NCI-H2029 (cell line): ENCODE measurements at places on chromosomes 3 and 15.

GRCh38 chr3:123287962-123288302 is 86.2 kb downstream of the SEC22A start:
- DNase-seq, result no peak

- DNase-seq, result no peak
Observed at GRCh38 chr3:27791956-27792355, 69.8 kb upstream of the EOMES start.

DNA sequence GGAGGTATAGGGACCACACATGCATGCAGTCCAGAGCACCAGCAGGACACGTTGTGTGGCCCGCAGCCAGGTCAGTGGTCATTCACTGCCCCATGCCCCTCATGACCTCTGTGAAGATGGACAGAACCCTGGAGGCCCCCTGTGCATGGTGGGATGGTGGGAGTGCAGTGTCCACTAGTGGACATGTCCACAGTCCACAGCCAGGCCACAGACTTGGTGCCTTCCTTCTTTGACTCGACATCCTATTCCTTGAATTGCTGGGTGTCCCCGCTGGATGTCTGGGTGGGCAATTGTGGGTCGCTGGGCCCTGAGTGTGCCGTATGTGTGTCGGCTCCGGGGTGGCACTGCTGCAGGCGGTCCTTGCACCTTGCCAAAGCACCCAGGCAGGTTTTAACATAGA is 35.7 kb downstream of the KLF15 start:
- DNase-seq, result no peak

DNA sequence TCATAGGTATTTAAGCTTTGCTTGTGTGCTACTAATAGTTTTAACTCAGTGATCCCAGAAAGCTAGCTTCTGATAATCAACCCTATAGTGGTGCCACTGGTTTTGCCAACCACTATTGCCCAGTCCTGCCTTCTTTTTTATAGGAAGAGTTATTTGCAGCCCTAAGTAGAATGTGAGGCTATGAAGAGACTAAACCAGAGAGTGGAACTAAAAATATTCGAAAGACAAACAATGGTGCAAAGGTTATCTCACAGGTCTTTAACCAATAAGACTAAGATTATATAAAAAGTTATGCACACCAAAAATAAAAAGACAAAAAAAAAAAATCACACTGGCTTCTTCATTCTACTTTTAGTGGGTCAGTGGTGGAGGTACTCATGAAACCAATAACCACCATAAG is 85.6 kb downstream of the NBEAL2 start:
- DNase-seq, result no peak

GRCh38 chr3:32372213-32372490 is 19.5 kb upstream of the CMTM7 start:
- DNase-seq, result no peak

GRCh38 chr3:33437556-33438283 is 2.5 kb downstream of the UBP1 start:
- peak; percentile 1 for DNase-seq

GRCh38 chr3:74920721-74921350 is 306.4 kb upstream of the CNTN3 start:
- no peak for DNase-seq

- DNase-seq, result no peak
Observed at GRCh38 chr15:68538311-68538710, 40.5 kb upstream of the CORO2B start.

GRCh38 chr3:168990134-168990533 is 673.4 kb downstream of the MECOM start:
- DNase-seq, result no peak

- DNase-seq, result no peak
Observed at GRCh38 chr3:134766290-134766689, 28.8 kb upstream of the EPHB1 start.

- no peak for DNase-seq
Observed at GRCh38 chr3:132006605-132007204, 28.1 kb downstream of the CPNE4 start.

GRCh38 chr3:32901005-32901932 is 50.2 kb upstream of the CCR4 start:
- no peak for DNase-seq

GRCh38 chr3:144585953-144586352 is 614.3 kb downstream of the DIPK2A start:
- no peak for DNase-seq

DNA sequence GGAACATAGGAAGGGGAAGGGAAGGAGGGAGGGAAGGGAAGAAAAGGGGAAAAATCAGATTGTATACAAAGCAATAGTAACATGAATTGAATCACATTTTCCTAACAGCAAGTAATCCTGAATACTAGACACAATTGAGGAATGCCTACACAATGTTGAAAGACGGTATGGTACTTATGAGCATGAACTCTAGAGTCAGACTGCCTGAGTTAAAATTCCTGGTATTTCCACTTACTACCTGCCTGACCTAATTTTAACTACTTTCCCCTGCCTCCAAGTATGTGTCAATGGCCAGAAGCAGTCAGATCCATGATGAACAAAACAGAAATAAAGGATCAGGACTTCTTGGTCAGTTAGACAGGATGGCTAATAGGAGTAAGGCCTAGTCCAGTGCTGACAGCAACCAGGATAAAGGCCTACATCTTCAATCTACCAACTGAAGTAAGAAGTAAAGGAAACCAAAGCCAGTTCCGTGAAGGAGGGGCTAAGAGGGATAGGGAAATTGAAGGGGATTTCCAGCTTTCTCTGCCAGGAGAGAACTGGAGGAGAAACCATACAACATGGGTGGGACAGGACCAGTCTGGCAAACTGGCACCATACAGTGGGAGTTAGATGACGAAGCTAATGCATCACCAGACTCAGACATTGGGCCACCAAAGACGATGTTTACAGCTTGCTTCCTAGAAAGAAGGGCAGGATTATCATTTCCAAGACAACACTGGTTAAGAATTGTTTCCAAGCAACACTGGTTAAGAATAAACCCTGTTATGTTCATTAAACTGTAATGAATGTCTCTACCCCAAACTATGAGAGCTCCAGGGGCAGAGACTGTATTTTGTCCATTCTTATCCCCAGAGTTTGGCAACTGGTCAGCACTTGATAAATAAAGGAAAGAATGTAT is 151.6 kb upstream of the UBE2E2 start:
- no peak for DNase-seq

GRCh38 chr3:189799366-189799765 is 168.2 kb downstream of the TP63 start:
- no peak for DNase-seq

- no peak for DNase-seq
Observed at GRCh38 chr3:23913873-23914743, 2.7 kb downstream of the NKIRAS1 start.

- peak; percentile 74 for DNase-seq
Observed at GRCh38 chr3:180277041-180277440, 240.3 kb upstream of the PEX5L start.

- no peak for DNase-seq
Observed at GRCh38 chr3:188788621-188789081, 383.1 kb upstream of the TPRG1 start.

- no peak for DNase-seq
Observed at GRCh38 chr3:13850161-13850945, 29.5 kb downstream of the WNT7A start.

DNA sequence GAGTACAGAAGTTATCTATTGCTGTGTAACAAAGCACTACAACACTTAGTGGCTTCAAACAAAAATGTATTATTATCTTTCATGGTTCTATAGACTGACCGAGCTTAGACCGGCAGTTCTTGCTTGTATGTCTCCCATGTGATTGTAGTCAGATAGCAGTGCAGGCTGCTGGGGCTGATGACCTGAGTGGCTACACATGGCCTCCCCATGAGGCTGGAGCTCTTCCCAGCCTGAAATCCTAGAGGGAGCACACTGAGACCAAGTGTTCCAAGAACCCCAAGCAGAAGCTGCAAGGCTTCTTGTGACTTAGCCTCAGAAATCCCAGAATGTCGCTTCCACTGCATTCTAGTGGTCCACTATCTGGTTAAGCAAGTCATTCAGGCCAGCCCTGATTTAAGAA is 141.2 kb upstream of the TLE3 start:
- DNase-seq, result no peak

DNA sequence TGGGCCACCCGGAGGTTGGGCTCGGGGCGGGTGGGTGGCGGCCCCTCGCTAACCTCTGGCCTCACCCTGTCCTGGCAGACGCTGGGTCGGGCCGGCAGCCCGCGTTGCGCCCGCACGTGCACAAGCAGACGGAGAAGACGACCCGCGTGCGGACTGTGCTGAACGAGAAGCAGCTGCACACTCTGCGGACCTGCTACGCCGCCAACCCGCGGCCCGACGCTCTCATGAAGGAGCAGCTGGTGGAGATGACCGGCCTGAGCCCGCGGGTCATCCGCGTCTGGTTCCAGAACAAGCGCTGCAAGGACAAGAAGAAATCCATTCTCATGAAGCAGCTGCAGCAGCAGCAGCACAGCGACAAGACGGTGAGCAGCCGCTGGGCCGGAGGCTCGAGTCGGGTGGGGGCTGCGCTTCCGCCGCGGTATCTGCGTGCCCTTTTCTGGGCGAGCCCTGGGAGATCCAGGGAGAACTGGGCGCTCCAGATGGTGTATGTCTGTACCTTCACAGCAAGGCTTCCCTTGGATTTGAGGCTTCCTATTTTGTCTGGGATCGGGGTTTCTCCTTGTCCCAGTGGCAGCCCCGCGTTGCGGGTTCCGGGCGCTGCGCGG is 3.7 kb downstream of the ISL2 start:
- no peak for DNase-seq

DNA sequence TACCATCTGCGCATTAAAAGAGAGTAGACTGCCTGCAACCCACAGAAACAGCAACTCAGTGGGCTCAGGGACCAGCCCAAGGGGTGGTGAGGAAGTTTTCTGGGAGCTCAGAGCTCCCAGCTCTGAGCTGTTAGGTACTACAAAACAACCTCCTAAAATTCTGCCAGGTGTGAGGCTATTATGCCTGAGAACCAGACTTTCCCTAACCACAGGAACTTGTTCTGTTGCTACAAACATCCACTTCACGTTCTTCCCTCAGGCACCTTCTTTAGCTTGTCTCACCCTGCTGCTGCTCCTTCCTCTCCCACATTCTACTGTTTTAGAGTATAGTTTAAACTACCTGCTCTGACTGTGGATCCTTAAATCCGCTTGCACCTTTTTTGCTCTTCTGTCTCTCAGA is 399.4 kb downstream of the ROBO1 start:
- DNase-seq, result no peak

DNA sequence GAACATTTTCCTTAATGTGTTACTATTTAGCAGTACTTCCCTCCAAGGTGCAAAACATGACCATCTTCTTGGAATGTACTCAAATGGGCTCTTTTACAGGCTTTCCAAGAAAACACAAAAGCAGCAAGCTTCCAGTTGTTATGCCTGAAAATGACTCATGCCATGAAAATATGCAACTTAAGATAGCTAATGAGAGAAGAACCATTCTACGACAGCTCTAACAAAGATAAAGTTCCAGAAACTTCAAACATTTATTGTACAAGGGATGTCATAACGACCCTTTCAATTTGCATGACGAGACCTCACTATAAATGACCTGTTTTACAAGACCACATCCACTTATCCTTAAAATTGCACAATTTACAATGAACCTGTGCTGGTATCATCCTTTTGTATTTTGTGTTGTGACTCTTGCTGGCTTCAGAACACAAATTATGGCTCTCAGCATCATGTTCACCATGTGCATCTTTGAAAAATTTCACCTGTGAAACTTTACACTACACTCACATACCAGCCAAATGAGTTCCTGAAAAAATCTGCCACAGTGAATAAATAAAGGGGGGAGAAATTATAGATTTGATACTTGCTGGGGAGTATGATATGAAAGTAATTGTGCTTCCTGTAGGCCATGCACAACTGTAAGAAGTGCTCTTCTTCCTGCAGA is 433.7 kb downstream of the MAGI1 start:
- DNase-seq, result no peak

- DNase-seq, result no peak
Observed at GRCh38 chr3:95460274-95460673, 1354.1 kb upstream of the EPHA6 start.

GRCh38 chr3:73060302-73060723 is 1.1 kb upstream of the EBLN2 start:
- DNase-seq, result no peak

- no peak for DNase-seq
Observed at GRCh38 chr15:43735416-43735815, 10.8 kb upstream of the PDIA3 start.
